ENCODE measurements at places on chromosomes 1 and 21. TPM values are rescaled to one million over a fixed set of nuclear protein-coding genes. Genes with fewer than 3 reads are reported as not detected.

Gene TESK2
- total RNA-seq, result 7.7 TPM

Gene RSPH1
- total RNA-seq, result not detected

Gene ACTN2
- total RNA-seq, result 0.09 TPM

Gene HSPA6
- total RNA-seq, result 0.17 TPM

Gene HRNR
- total RNA-seq, result not detected

Gene CFAP57
- 0.14 TPM for total RNA-seq

Gene SOAT1
- total RNA-seq, result 28.7 TPM

Gene KRTAP8-1
- total RNA-seq, result not detected

Gene LCE2A
- total RNA-seq, result not detected

Gene CD1E
- total RNA-seq, result not detected

Gene WNT4
- total RNA-seq, result 0.14 TPM

Gene CELF3
- total RNA-seq, result not detected

Gene GPR89B
- total RNA-seq, result 16.0 TPM

Gene SLC6A17
- 0.84 TPM for total RNA-seq

Gene KMO
- not detected for total RNA-seq

Gene LRRC8D
- 18.5 TPM for total RNA-seq

Gene ADORA1
- total RNA-seq, result 0.19 TPM

Gene NPHP4
- 5.1 TPM for total RNA-seq

Gene LCE3E
- not detected for total RNA-seq

Gene PCAT6
- not detected for total RNA-seq

Gene SPRR1B
- total RNA-seq, result not detected

Gene TMEM82
- total RNA-seq, result not detected

Gene FCER1A
- total RNA-seq, result not detected

Gene EPHA8
- total RNA-seq, result not detected
